ENCODE measurements at places on chromosomes 6 and 20.

DNA sequence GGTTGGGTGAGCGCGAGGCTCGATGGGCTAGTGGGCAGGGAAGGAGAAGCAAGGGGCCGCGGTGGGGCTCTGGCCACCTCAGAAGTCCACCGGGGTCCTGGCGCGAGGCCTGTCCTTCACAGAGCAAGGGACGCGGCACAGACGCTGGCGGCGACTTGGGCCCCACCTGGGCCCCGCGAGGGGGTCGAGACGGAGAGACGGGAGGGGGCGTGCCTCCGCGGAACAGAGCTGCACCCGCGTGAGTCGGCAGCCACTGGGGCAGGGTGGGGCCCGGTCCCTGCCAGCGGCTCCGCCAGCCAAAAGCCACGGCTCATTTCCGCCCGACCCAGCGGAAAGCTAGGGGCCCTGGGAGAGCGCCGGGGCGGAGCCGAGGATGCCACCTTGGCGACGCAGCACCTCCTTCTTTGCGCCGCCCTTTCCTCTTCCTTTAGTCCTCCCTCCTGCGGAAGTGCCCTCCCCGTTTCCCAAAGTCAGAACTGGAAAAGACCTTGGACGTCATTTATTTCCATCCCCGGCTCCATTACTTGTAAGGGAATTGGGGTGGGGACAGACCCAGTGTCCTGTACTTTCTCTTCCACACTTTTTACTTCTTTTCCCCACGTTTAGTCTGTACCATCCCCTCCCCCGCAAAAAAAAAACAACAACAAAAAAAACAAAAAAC lies at the start of gene CUL7:
TSS of gene CUL7 (minus strand) at position 307 of the 661 bp plus-strand sequence. CDS start 1,063 bp downstream, outside the sequence.
- DNase-seq: peak; percentile 95

GRCh38 chr20:46312075-46312944 lies 4.0 kb upstream of the CDH22 start:
- no peak for DNase-seq

DNA sequence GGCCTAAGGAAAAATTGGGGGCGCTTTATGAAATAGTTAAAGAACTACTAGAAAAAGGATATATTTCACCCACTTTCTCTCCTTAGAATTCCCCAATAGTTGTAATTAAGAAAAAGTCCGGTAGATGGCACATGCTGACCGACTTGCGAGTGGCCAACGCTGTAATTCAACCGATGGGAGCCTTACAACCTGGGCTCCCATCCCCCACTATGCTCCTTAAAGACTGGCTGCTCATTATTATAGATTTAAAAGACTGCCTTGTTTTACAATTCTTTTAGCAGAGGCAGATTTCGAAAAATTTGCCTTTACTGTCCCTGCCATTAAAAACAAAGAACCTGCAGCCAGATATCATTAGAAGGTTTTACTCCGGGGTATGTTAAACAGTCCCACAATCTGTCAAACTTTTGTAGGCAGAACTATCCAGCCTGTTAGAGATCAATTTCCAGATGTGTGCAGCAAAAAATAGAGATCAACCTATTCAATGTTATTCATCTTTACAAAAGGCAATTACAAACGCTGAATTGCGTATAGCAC lies 58.5 kb upstream of the PRSS16 start:
- DNase-seq: peak; percentile 73

- DNase-seq: no peak
These were observed 60.6 kb upstream of the CCN6 start for GRCh38 chr6:111993342-111993741.

DNA sequence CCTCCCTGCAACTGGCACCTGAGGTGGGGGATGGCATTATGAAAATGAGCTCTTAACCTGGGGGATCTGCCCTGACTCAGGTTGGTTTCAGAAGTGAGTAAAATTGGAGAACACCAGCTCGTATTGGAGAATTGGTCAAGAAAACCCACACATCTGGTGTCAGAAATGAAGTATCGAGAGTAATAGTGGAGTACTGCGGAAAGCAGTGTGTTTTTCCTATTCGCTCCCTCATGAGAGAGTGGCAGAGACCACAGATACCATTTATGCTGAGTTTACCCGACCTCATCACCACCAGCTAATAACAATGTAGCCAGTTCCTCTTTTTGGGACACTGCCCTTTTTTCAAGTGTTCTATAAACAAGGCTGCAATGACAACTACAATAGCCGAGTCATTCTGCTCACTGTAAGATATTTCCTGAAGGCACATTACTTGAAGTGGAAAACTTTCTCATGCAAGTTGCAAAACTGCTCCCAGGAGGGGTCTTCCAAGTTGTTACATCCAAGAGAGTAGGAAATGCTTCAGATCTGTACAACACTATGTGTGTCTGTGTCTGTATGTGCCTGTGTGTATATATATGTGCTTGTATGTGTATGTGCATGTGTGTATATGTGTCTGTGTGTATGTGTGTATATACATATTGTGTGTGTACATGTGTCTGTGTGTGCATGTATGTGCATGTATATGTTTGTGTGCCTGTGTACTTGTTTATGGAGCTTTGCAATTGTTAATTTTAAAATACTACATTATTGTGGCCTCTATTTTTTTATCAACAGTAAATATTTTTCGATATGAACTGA lies 106.0 kb upstream of the CST7 start:
- DNase-seq: no peak

GRCh38 chr20:58471193-58472164 lies 43.7 kb downstream of the APCDD1L start:
- DNase-seq: no peak

GRCh38 chr6:1630771-1631217 lies 21.1 kb downstream of the FOXC1 start:
- no peak for DNase-seq

GRCh38 chr6:10957414-10957886 lies 70.6 kb downstream of the SYCP2L start:
- DNase-seq: no peak

DNA sequence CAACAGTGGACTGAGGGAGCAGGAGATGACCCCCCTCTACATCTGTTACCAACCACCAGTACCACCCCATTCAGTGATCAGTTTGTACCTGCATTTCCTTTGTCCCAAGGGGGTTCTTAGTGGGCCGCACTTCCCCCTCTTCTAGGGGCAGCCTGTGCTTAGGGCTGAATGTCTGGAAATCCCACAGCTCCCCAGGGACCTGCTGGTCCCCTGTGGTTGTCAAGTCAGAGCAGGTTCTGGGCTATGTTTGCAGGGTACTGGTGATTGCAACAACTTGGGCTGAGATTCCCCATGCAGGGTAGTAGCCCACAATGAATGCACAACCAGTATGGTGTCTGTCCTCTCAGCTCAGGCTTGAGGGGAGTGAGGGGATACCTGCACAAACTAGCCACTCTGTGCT lies 39.7 kb upstream of the COL10A1 start:
- no peak for DNase-seq

DNA sequence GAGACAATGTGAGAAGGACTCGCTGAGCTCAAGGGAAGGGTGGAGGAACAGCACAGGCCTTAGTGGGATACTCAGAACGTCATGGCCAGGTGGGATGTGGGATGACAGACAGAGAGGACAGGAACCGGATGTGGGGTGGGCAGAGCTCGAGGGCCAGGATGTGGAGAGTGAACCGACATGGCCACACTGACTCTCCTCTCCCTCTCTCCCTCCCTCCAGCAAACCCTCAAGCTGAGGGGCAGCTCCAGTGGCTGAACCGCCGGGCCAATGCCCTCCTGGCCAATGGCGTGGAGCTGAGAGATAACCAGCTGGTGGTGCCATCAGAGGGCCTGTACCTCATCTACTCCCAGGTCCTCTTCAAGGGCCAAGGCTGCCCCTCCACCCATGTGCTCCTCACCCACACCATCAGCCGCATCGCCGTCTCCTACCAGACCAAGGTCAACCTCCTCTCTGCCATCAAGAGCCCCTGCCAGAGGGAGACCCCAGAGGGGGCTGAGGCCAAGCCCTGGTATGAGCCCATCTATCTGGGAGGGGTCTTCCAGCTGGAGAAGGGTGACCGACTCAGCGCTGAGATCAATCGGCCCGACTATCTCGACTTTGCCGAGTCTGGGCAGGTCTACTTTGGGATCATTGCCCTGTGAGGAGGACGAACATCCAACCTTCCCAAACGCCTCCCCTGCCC lies 1.7 kb downstream of the TNF start:
- peak; percentile 90 for DNase-seq

DNA sequence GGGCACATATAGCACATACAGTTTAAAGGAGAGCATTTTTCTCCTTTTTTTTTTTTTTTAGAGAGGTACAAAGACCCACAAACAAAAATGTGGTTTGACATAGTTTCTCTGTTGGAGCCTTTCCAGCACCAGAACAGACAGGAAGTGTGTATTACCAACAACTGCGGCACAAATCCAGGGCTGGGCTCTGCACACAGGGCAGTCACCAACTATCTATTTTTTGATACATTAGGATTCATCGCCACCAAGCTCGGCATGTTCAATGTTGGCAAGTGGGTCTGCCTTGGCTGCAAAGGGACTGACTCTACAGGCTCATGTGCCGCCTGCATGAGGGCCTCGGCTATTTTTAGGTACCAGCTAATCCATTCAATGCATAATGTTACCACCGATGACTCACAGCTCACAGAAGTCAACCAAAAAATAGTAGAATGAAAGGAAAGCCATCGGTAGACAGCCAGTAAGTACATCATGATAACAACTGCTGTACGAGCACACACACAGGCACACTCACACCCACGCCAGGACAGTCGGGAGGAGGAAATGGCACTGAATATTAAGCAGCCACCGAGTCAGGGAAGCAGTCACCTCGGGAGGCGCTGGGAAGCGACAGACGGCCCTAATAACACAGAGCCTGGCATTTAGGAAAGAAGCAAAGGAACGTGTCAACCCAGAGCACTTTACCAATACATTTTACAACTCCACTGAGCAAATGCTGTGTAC lies 81.6 kb downstream of the GMPR start:
- peak; percentile 82 for DNase-seq

GRCh38 chr20:18403269-18403668 lies 63.6 kb downstream of the DZANK1 start:
- DNase-seq: no peak

DNA sequence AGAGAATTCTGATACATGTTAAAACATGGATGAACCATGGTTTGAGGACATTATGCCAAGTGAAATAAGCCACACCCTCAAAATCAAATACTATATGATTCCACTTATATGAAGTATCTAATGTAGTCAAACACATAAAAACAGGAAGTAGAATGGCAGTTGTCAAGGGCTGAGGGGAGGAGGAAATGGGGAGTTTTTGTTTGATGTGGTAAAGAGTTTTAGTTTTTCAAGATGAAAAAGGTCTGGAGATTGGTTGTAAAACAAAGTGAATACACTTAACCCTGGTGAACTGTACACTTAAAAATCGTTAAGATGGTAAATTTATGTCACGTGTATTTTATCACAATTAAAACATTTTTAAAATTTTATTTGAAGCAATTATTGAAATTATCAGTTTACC lies 127.4 kb upstream of the GRIK2 start:
- no peak for DNase-seq

GRCh38 chr6:119294984-119295383 lies 54.6 kb downstream of the MAN1A1 start:
- no peak for DNase-seq

DNA sequence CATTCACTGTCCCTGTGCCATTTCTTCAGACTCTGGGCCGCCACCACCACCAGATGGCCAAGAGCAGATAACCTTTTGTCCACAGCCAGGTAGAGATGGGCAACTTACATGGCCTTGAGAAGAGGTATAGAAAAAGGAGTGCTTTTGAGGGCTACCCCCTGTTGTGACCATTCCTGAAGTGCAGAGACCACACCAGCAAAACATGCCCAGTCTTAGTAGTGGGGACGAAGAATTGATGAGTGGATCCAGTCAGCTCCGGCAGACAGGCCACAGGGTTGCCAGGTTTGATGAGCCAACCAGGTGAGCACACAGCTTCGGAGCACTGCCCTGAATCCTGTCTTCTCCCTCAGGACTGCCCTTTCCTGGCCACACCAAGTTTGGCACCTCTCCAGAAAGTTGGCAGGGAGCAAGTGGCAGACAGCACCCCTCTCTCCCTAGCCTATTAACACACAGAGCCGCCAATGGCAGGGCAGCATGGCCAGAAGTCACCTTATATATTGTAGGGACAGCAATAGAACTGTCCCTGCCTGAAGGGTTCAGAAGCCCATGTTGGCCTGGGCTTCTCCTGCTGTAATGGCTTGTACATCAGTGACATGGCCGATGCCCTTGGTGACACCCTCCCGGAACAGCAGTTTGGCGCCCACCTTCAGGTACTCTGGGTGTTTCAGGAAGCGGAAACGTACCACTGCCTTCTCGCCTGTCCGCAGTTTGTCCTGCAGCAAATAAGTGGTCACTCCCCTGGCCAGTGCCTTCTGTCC lies 7.8 kb downstream of the GTPBP2 start:
- no peak for DNase-seq

GRCh38 chr6:4714961-4715501 lies 61.2 kb upstream of the CDYL start:
- DNase-seq: no peak

GRCh38 chr20:11394145-11394833 lies 523.4 kb upstream of the BTBD3 start:
- DNase-seq: no peak

GRCh38 chr20:62143081-62143956 lies at the start of the genes PSMA7 and SS18L1:
Gene PSMA7, minus strand, starts transcription at chr20:62143394. Its CDS starts 91 bp downstream, at chr20:62143303.
Gene SS18L1, plus strand, starts transcription at chr20:62143769. Its CDS starts 52 bp downstream, at chr20:62143821.
- peak; percentile 88 for DNase-seq

- DNase-seq: peak; percentile 59
These were observed 148.5 kb upstream of the TAB2 start for GRCh38 chr6:149168968-149169367.

GRCh38 chr20:49896204-49896603 lies 19.1 kb downstream of the SPATA2 start:
- no peak for DNase-seq

GRCh38 chr20:48933017-48933766 lies 11.7 kb downstream of the ARFGEF2 start:
- no peak for DNase-seq

DNA sequence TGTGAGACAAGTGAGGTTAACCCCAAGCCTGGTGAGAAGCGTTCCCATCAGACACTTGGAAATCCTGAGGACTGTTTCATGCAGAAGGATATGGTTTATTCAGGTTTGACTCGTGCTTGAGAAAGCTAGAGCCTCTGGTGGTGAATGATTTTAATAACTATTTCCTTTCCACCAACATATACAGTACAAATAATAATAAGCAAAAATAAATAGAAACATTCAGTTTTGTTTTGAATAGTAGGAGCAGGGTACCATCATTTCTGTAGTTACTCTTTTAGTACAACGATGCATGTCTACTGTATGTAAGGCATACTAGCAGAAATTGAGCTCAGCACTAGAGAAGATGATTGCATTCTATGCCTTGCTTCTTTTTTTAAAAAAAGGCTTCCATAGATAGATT lies 33.5 kb downstream of the PLG start:
- DNase-seq: no peak

DNA sequence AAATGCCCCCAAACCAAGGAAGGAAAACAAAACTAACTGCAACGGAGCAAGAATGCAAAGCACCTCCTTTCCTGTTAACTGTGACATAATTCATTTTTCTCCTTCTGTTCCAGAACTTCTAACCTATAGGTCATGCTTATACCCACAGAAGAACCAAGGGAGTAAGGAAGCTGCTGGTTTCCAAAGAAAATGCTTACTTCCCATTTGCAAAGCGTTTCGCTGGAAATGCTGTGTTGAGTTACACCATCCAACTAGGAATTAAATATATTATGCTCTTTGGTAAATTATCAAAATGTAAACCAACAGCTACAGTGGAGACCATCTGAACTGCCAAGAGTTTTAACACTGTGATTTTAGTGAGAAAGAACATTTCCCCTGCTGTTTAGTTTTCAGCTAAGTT lies 42.9 kb downstream of the ATXN1 start:
- DNase-seq: no peak
